ENCODE measurements at places on chromosomes 13 and 19. TPM values are rescaled to one million over a fixed set of nuclear protein-coding genes. Genes with fewer than 3 reads are reported as not detected.
A peak's percentile ranks its signal among the peaks of the same experiment; 100 is the strongest.

Gene ZNF575
- total RNA-seq: not detected

Gene GPR180
- 5.7 TPM for total RNA-seq

Gene MATK
- total RNA-seq: 0.78 TPM

Gene PRTN3
- not detected for total RNA-seq

Gene ZNF20
- 5.4 TPM for total RNA-seq

Gene KCNJ14
- 0.84 TPM for total RNA-seq

Gene IL11
- total RNA-seq: not detected

Gene PLIN4
- 120 TPM for total RNA-seq

DNA sequence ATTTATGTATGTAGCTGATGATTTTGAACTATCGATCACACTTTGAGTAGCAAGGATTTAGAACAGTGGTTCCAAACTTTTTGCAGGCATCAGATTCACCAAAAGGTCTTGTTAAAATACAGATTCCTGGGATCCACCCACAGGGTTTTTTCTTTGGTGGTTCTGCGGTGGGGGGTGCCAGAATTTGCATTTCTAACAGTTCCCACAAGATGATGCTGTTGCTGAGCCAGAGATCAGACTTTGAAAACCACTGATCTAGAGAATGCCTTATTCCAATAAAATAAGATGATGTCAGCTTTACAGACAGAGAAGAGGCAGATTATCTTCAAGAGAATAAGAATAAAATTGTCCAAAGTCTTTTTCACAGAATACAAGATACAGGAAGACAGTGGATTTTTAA lies 80.9 kb upstream of the SHISA2 start:
- H3K4me1 ChIP-seq: no peaks in the 10 kb centered on the region
- no peak overlapping the region for H3K4me3 ChIP-seq
- no peak for DNase-seq
- H3K27ac ChIP-seq: peak overlapping the region; percentile 52
- H3K36me3 ChIP-seq: no peaks in the 10 kb centered on the region
- no peaks in the 10 kb centered on the region for H3K27me3 ChIP-seq

GRCh38 chr19:3642987-3643673 lies 16.5 kb upstream of the CACTIN start:
- no peaks in the 10 kb centered on the region for H3K4me1 ChIP-seq
- DNase-seq: no peak
- H3K36me3 ChIP-seq: peaks cover 7% of the 10 kb centered on the region

DNA sequence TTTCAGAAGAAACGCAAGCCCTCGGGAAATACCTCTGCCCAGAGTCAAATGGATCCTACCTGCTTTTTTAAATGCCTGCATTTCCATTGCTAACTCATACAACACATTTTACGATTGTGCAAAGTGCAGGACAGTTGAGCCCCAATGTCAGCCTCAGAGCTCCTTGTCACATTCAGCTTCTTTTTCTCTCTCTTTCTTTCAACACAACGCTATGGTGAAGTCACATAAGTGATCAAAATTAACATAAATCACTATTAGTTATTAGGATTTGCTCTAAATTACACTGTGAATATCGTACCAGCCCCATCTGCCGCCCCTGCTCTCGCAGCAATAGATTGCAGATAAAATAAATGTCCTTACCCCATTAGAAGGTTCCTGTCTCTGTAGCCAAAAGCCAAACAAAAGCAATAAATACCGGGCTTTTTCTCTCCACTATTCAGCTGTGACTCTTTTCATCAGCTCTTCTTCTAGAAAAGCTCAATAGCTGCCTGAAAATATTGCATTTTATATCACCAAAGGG lies 8.8 kb downstream of the POU4F1 start:
- H3K27ac ChIP-seq: no peak overlapping the region
- peaks cover 10% of the 10 kb centered on the region for H3K27me3 ChIP-seq
- H3K4me1 ChIP-seq: peaks cover 32% of the 10 kb centered on the region
- no peak overlapping the region for H3K4me3 ChIP-seq
- H3K36me3 ChIP-seq: no peaks in the 10 kb centered on the region

- peaks cover 13% of the 10 kb centered on the region for H3K4me1 ChIP-seq
- H3K27me3 ChIP-seq: no peaks in the 10 kb centered on the region
- H3K27ac ChIP-seq: peak overlapping the region; percentile 64
- H3K4me3 ChIP-seq: no peak overlapping the region
Measured at GRCh38 chr19:35909684-35910035, 1.6 kb upstream of the TYROBP start.

DNA sequence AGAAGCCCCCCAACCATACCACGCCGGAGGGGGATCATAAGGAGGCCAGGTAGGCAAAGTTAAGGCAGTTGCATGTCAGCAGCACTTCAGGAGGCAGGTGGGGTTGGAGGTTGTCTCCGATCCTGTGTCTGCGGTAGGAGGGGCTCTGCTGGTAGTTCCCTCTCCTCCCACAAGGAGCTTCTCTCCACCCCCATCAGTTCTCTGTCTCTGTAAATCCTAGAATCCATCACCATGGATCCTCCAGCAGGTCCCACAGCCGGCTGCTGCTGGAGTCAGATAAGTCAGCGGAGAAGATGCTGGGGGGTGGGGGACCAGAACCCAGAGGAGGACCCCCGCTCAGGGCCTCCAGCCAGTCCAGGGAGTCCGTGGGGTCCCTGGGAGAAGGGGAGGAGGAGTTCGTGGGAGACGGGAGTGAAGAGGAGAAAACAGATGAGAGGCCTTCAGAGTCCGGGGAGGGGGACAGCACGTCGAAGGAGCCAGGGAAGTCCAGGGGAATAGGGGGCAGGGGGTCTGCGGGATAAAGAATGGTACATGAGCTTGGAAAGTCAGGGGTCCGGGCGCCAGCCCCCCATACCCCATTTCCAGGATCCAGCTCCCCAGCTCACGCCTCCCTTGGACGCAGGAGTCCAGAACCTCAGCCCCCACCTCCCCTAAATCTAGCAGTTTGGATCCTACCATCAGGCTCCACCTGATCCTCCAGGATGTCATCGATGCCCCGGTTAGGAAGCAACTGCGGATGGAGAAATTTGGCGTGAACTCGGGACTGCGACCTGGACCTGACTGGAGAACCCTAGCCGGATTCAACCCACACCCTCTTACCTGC lies 6.3 kb downstream of the MAMSTR start:
- peaks cover 31% of the 10 kb centered on the region for H3K4me1 ChIP-seq
- H3K36me3 ChIP-seq: no peaks in the 10 kb centered on the region
- peak overlapping the region; percentile 54 for H3K4me3 ChIP-seq
- peak overlapping the region; percentile 21 for H3K27ac ChIP-seq

DNA sequence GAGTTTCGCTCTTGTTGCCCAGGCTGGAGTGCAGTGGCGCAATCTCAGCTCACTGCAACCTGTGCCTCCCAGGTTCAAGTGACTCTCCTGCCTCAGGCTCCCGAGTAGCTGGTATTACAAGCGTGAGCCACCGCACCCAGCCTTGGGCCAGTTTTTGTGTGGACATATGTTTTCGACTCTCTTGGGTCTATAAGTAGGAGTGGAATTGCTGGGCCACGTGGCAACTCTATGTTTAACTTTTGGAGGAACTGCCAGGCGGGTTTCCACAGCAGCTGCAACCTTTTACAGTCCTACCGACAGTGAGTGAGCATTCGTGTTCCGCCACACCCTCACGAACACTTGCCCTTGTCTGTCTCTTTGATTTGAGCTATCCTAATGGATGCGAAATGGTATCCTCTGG lies 44.9 kb downstream of the BICRA start:
- H3K4me3 ChIP-seq: no peak overlapping the region
- no peak for DNase-seq
- peaks cover 11% of the 10 kb centered on the region for H3K4me1 ChIP-seq
- no peaks in the 10 kb centered on the region for H3K27me3 ChIP-seq

GRCh38 chr19:48196933-48197665 lies 26.6 kb downstream of the ZSWIM9 start:
- peaks cover 9% of the 10 kb centered on the region for H3K4me1 ChIP-seq
- DNase-seq: no peak
- no peak overlapping the region for H3K27ac ChIP-seq
- no peak overlapping the region for H3K4me3 ChIP-seq
- peaks cover 27% of the 10 kb centered on the region for H3K36me3 ChIP-seq

DNA sequence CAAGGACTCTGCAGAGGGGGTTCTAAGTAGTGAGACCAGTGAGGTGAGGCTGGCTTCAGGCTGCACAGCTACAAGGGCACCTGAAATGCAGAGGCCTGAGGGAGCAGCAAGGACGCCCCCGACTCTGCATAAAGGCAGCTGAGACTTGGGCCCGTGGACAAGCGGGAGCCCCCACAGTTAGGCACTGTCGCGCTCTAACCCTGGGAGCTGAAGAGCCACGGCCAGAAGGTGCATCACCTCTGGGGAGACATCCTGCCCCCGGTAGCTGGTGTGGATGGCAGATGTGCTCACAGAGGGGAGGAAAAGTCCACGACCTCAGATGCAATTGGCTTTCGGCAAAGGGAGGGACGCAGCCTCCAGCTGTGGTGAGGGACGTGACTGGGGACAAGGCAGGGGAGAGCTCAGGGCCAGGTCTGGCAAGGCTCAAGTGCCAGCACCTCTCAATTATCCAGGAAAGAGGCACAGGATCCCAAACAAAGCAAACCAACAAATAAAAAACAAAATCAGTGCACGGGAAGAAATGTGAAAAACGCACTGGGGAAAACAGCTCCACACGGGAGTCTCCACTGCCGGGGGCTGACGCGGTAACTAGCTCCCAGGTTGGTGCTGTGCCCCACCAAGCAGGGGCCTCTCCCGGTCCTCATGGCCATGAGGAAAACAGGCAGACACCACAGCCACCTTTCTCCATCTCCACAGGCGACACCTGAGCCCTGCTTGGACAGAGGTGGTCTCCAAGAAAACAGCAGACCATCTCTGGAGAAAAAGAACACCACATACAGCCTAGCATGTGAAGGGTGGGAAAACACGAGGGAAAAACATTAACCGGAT lies 23.0 kb upstream of the PLPP2 start:
- no peak overlapping the region for H3K4me3 ChIP-seq
- H3K4me1 ChIP-seq: no peaks in the 10 kb centered on the region
- peaks cover 85% of the 10 kb centered on the region for H3K36me3 ChIP-seq
- H3K27ac ChIP-seq: no peak overlapping the region
- DNase-seq: no peak

- no peaks in the 10 kb centered on the region for H3K27me3 ChIP-seq
- H3K4me3 ChIP-seq: no peak overlapping the region
- DNase-seq: no peak
- H3K36me3 ChIP-seq: no peaks in the 10 kb centered on the region
- no peaks in the 10 kb centered on the region for H3K4me1 ChIP-seq
- no peak overlapping the region for H3K27ac ChIP-seq
Measured at GRCh38 chr13:32125751-32126150, 94.2 kb downstream of the FRY start.

GRCh38 chr19:51365211-51365964 lies 800 bp downstream of the ETFB start:
- H3K27ac ChIP-seq: peak overlapping the region; percentile 93
- no peak for DNase-seq
- peak overlapping the region; percentile 67 for H3K4me3 ChIP-seq
- H3K27me3 ChIP-seq: no peaks in the 10 kb centered on the region
- H3K4me1 ChIP-seq: no peaks in the 10 kb centered on the region

GRCh38 chr13:90105849-90106496 lies 1241.5 kb upstream of the MIR17HG start:
- no peaks in the 10 kb centered on the region for H3K27me3 ChIP-seq
- no peaks in the 10 kb centered on the region for H3K4me1 ChIP-seq

GRCh38 chr19:46328079-46328478 lies 18.8 kb upstream of the PPP5C start:
- H3K36me3 ChIP-seq: peaks cover 90% of the 10 kb centered on the region
- no peak overlapping the region for H3K4me3 ChIP-seq
- H3K4me1 ChIP-seq: no peaks in the 10 kb centered on the region

DNA sequence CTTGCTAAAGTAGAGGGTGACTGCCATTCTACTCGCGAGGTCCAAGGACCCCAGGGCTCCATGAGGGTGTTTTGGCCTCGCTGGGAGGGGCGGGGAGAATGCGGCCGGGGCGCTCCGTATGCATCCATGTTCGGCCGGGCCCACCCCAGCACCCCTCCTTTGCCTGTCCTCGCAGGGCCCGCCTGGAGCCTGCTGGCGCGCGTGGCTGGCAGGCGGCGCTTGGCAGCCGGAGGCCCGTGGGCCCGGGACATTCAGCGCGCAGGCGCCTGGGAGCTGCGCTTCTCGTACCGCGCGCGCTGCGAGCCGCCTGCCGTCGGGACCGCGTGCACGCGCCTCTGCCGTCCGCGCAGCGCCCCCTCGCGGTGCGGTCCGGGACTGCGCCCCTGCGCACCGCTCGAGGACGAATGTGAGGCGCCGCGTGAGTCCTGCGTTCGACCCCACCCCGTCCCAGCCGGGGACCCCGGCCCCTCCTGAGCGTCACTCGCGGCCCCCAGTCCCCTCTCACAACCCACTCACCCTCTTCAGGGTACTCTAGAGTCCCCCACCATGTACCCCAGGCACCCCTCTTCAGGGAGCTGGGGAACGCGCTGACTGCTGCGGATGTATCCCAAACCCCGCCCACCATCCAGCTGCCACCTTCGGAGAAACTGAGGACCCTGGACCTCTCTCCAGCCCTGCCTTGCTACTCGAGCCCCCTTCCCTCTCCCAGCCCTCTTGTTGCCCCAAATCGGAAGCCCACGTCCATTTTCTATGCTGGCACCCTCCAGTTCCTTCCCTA lies 4.1 kb downstream of the DLL3 start:
- DNase-seq: no peak
- H3K36me3 ChIP-seq: no peaks in the 10 kb centered on the region
- H3K27ac ChIP-seq: no peak overlapping the region
- peaks cover 36% of the 10 kb centered on the region for H3K4me1 ChIP-seq
- no peaks in the 10 kb centered on the region for H3K27me3 ChIP-seq
- H3K4me3 ChIP-seq: no peak overlapping the region

DNA sequence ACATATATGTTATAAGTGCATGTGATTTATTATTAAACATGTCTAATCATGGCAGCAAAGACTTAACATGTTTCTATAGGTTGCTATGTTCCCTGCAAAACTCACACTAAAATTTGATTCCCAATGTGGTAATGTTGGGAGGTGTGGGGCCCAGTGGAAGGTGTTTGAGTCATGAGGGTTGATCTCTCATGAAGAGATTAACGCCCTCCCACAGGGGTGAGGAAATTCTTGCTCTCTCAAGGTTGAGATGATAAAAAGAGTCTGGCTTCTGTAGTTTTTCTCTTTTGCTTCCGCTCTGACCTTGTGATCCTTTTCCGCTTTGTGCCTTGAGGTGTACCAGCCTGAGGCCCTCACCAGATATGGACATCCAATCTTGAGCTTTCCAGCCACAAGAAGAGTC lies 737.5 kb upstream of the SLITRK5 start:
- H3K27ac ChIP-seq: no peak overlapping the region
- H3K27me3 ChIP-seq: no peaks in the 10 kb centered on the region

DNA sequence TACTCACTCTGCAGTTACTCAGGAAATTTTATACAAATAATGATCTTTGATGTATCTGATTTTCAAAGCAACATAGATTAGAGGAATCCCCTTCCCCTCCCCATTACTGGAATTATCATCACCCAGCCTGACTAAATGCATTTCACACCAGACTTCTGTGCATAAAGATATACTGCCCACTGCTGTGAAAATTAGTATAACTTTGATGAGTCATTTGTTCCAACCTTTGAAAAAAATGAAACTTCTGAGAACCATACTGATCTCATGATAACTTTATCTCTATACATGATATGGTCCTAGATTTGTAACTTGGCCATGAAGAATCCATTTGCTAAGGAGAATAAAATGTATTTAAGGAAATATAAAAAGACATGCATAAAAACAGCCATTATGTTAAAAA lies 63.9 kb downstream of the GPC6 start:
- H3K4me1 ChIP-seq: no peaks in the 10 kb centered on the region
- H3K4me3 ChIP-seq: no peak overlapping the region
- H3K27ac ChIP-seq: no peak overlapping the region
- no peaks in the 10 kb centered on the region for H3K36me3 ChIP-seq

Data from tibial nerve (tissue), 4 donors.